Stimulated activated CD4-positive, alpha-beta T cell treated with anti-CD3 and anti-CD28 coated beads, TNF-alpha, amount 100 ng/mL, for 4 hours (primary cell): ENCODE measurements at places on chromosomes 16 and 17.

GRCh38 chr17:59695945-59696681 lies 11.1 kb downstream of the PTRH2 start:
- DNase-seq, result no peak

GRCh38 chr16:81661082-81661481 lies 118.0 kb upstream of the PLCG2 start:
- no peak for DNase-seq

- DNase-seq, result no peak
Measured at GRCh38 chr17:39600288-39600996, 7.3 kb downstream of the NEUROD2 start.

- no peak for DNase-seq
Measured at GRCh38 chr16:56966093-56966475, 4.3 kb downstream of the CETP start.
